ENCODE measurements at places on chromosomes 2 and 18. TPM values are rescaled to one million over a fixed set of nuclear protein-coding genes. Genes with fewer than 3 reads are reported as not detected.

DNAJC10 gene
- total RNA-seq = 81.9 TPM

MXD1 gene
- 241 TPM for total RNA-seq

RETSAT gene
- 33.0 TPM for total RNA-seq

SPEG gene
- 2.3 TPM for total RNA-seq

SP140 gene
- total RNA-seq = 51.3 TPM

PAIP2B gene
- 3.5 TPM for total RNA-seq

MC5R gene
- not detected for total RNA-seq

GRCh38 chr2:216082117-216082711 lies 495 bp downstream of the TMEM169 start:
- DNase-seq = peak; percentile 81
- H3K4me3 ChIP-seq = peak overlapping the region; percentile 68
- no peaks in the 10 kb centered on the region for H3K27me3 ChIP-seq
- peaks cover 32% of the 10 kb centered on the region for H3K4me1 ChIP-seq
- H3K36me3 ChIP-seq = no peaks in the 10 kb centered on the region
- H3K27ac ChIP-seq = peak overlapping the region; percentile 85

DNA sequence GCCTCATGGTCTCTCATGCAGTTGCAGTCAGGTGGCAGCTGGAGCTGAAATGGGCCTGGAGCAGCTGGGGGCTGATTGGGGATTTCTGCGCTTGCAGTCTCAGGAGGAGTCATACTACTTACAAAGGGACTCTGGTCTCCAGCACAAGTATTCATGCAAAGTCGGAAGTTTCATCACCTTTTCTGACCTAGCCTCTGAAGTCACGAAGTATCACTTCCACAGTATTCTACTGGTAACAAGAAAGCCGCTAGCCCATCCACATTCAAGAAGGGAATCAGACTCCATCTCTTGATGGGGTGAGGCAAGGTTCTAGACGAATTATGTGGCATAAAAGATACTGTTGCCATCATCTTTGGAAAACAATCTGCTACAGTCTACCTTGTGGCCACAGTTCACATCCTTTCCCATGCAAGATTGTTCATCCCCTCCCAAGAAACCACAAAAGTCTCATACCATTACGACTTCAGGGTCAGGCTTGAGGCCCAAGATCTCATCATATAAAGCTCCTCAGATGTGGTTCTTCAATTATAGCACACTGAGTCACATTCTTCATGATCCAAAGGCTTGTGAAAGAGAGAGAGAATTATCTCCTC lies 95.3 kb downstream of the SMC6 start:
- H3K27me3 ChIP-seq = no peaks in the 10 kb centered on the region
- H3K4me3 ChIP-seq = no peak overlapping the region
- DNase-seq = no peak

DNA sequence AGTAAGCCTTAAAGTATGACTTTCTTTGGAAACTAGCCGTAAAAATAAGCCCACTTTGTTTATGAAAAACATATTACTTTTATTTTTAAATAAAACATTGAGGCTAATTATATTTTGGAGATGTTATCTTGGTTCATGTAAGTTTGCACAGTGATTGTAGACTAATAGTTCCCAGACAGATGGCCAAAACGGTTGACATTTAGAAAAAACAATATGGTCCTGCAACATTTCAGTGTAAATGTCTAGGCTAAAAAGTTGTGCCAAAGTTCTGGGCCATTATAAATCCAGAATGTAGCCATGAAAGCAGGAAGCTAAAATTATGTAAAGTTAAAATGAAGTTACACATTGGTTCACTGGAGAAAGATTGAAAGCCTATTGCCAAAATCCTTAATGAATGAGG lies 43.6 kb downstream of the SLC5A7 start:
- H3K4me3 ChIP-seq = no peak overlapping the region
- DNase-seq = no peak
- no peaks in the 10 kb centered on the region for H3K36me3 ChIP-seq
- no peak overlapping the region for H3K27ac ChIP-seq
- no peaks in the 10 kb centered on the region for H3K27me3 ChIP-seq
- no peaks in the 10 kb centered on the region for H3K4me1 ChIP-seq

- H3K27me3 ChIP-seq = no peaks in the 10 kb centered on the region
- no peak overlapping the region for H3K4me3 ChIP-seq
- DNase-seq = no peak
- H3K4me1 ChIP-seq = no peaks in the 10 kb centered on the region
- no peaks in the 10 kb centered on the region for H3K36me3 ChIP-seq
- H3K27ac ChIP-seq = no peak overlapping the region
Observed at GRCh38 chr2:166972418-166972817, 84.1 kb downstream of the XIRP2 start.

- DNase-seq = no peak
Observed at GRCh38 chr18:62767836-62768557, 52.7 kb downstream of the PHLPP1 start.

GRCh38 chr2:40341198-40341597 lies 110.7 kb downstream of the SLC8A1 start:
- no peak overlapping the region for H3K27ac ChIP-seq
- no peaks in the 10 kb centered on the region for H3K36me3 ChIP-seq
- H3K27me3 ChIP-seq = no peaks in the 10 kb centered on the region
- DNase-seq = no peak
- no peaks in the 10 kb centered on the region for H3K4me1 ChIP-seq

DNA sequence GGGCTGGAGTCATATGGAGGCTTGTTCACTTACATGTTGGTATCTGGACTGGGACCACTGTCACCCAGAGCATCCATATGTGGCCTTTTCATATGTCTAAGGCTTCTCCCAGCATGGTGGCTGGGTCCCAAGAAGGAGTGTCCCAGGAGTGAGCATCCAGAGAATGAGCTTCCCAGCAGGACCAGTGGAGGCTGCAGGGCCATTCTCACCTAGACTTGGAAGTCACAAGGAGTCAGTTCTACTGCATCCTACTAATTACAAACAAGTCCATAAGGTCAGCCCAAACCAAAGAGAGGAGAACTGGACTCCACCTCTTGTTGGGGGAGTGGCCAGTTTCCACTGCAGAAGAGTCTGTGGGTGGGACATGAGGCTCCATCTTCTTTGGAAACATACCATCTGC lies 5.1 kb upstream of the TEX51 start:
- H3K4me1 ChIP-seq = no peaks in the 10 kb centered on the region
- DNase-seq = no peak
- H3K27me3 ChIP-seq = no peaks in the 10 kb centered on the region

GRCh38 chr18:50839996-50840395 lies 20.2 kb upstream of the MRO start:
- DNase-seq = no peak
- peak overlapping the region; percentile 40 for H3K27ac ChIP-seq
- peaks cover 20% of the 10 kb centered on the region for H3K4me1 ChIP-seq
- H3K36me3 ChIP-seq = no peaks in the 10 kb centered on the region

DNA sequence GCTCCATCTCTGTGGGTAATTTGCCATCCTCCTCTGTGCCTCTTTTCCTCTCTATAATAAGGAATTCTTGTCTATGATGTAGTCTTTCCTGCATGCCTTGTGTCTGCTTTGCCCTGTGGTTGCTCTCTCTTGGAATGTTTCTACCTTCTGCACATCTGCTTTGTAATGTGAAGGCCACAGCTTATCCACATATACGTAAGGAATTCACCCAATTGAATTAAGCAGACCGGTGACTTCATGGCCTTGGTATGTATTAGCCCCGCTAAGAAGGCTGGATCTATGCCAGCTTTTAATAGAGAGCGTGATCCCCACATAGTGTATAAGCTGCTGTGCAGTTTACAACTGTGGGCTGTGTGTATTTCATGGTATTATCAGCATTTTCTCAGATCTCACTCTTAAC lies 274.7 kb downstream of the RNF144A start:
- no peaks in the 10 kb centered on the region for H3K4me1 ChIP-seq
- H3K36me3 ChIP-seq = no peaks in the 10 kb centered on the region
- H3K27me3 ChIP-seq = no peaks in the 10 kb centered on the region

GRCh38 chr2:126876631-126877030 lies 22.1 kb upstream of the TEX51 start:
- no peak for DNase-seq
- no peak overlapping the region for H3K27ac ChIP-seq
- H3K4me1 ChIP-seq = no peaks in the 10 kb centered on the region
- no peaks in the 10 kb centered on the region for H3K36me3 ChIP-seq
- H3K27me3 ChIP-seq = no peaks in the 10 kb centered on the region

DNA sequence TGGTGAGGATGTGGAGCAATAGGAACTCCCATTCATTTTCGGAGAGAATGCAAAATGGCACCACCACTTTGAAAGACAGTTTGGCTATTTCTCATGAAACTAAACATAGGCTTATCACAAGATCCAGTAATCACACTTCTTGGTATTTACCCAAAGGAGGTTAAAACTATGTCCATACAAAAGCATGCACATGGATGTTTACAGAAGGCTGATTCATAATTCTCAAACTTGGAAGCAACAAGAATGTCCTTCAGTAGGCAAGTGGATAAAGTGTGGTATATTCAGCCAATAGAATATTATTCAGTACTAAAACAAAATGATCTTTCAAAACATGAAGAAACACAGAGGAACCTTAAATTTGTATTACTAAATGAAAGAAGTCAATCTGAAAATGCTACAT lies 440.6 kb downstream of the FBXO15 start:
- no peaks in the 10 kb centered on the region for H3K4me1 ChIP-seq
- no peaks in the 10 kb centered on the region for H3K36me3 ChIP-seq
- no peak for DNase-seq
- no peak overlapping the region for H3K4me3 ChIP-seq
- H3K27ac ChIP-seq = no peak overlapping the region

- H3K4me1 ChIP-seq = peaks cover 61% of the 10 kb centered on the region
- H3K36me3 ChIP-seq = no peaks in the 10 kb centered on the region
- H3K27me3 ChIP-seq = no peaks in the 10 kb centered on the region
- DNase-seq = no peak
Observed at GRCh38 chr2:55152475-55153412, 79.3 kb downstream of the CLHC1 start.

GRCh38 chr2:47601568-47601967 lies 181.4 kb upstream of the MSH6 start:
- H3K4me1 ChIP-seq = no peaks in the 10 kb centered on the region
- H3K36me3 ChIP-seq = no peaks in the 10 kb centered on the region

DNA sequence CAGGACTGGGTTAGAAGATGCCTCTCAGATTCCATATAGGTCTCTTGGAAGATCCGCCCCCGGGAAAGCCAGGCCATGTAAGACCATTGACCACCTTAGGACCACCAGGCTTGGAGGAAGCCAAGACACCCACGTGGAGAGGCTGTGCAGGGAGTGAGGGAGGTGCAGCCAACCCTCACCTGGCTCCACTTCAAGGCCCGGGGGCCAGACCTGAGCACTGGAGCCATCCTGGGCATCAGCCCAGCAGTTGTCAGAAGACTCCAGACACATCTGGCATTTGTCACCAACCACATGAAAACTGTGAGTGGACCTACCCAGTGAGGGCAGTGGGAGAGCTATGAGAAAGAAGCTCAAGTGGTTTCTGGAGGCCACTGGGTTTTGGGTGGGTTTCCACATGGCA lies 214.4 kb downstream of the MYT1L start:
- no peak overlapping the region for H3K27ac ChIP-seq
- peaks cover 8% of the 10 kb centered on the region for H3K4me1 ChIP-seq
- no peaks in the 10 kb centered on the region for H3K27me3 ChIP-seq

- peaks cover 26% of the 10 kb centered on the region for H3K4me1 ChIP-seq
- H3K27ac ChIP-seq = no peak overlapping the region
- no peaks in the 10 kb centered on the region for H3K27me3 ChIP-seq
- no peak overlapping the region for H3K4me3 ChIP-seq
- no peaks in the 10 kb centered on the region for H3K36me3 ChIP-seq
Observed at GRCh38 chr2:11698009-11698922, 28.3 kb upstream of the NTSR2 start.

DNA sequence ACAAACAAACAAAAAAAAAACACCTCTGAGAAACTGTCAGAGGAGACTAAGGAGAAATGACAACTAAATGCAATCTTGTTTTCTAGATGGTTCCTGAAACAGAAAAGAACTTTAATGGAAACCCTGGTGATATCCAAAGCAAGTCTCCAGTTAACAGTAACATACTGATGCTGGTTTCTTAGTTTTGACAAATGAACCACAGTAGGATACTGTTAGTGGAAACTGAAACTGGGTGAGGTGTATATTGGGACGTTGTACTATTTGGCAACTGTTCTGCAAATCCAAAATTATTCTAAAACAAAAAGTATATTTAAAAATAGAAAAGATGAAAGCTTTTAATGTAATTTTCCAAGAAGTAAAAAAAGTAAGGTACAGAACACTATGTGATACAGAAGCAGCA lies 11.4 kb downstream of the SESTD1 start:
- H3K4me1 ChIP-seq = peaks cover 39% of the 10 kb centered on the region
- no peak overlapping the region for H3K4me3 ChIP-seq
- H3K27ac ChIP-seq = no peak overlapping the region
- DNase-seq = no peak
- H3K36me3 ChIP-seq = no peaks in the 10 kb centered on the region

DNA sequence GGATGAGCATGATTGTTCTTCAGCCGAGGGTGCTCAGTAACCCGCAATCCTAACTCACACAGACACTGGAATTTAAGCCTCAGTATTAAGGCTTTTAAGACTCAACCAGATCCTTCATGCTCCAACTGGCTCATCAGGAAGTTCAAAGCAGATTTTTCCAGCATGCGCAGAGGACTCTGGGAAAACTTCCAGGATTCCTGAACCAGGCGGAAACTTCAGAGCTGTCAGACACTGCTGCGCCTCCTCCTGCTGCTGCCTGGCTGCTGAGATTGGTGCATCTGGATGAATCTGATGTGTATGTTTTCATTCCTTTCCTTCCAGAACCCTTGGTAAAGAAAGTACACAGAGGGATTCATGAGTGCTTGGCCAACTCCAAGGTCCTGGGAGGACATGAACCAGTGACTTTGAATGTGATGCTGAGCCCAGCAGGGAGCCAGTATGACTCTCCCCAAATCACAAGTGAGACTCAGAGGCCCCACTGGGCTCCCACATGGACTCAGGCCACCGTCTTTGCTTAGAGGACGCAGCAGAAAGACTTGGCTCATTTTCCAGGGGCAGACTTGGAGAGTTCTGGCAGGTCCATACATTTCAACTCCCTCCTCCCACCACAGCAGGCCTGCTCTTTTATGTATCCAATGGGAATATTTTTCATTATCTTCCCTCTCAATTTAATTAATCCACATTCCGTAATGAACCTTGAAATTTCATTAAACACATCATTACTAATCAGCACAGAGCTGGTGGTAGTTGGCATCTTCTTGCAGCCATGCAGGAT lies 143.5 kb upstream of the HDAC4 start:
- no peaks in the 10 kb centered on the region for H3K27me3 ChIP-seq
- no peaks in the 10 kb centered on the region for H3K4me1 ChIP-seq
- no peaks in the 10 kb centered on the region for H3K36me3 ChIP-seq
- H3K4me3 ChIP-seq = no peak overlapping the region
- DNase-seq = no peak

DNA sequence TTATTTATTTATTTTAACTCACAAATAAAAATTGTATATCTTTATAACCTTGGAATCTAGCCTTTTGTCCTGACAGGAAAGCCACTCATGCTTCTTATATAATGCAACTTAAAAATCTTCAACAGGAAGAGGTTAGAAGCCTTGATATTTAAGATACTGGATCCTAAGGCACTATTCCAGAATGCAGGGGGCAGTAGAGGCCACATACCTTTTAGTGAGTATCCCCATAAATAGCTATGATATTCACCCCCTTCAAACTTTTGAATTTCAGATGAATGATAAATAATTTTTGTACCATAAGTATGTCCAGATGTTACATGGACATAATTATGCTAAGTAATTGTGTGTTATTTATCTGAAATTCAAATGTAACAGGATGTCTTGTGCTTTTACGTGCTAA lies 592.7 kb upstream of the VRK2 start:
- no peaks in the 10 kb centered on the region for H3K4me1 ChIP-seq
- H3K4me3 ChIP-seq = no peak overlapping the region
- H3K36me3 ChIP-seq = no peaks in the 10 kb centered on the region

GRCh38 chr18:67639872-67640271 lies 123.4 kb upstream of the DSEL start:
- no peaks in the 10 kb centered on the region for H3K4me1 ChIP-seq
- DNase-seq = no peak
- H3K36me3 ChIP-seq = no peaks in the 10 kb centered on the region
- H3K4me3 ChIP-seq = no peak overlapping the region
- no peaks in the 10 kb centered on the region for H3K27me3 ChIP-seq

Measured in spleen (tissue), 13 donors.